Stimulated activated CD8-positive, alpha-beta memory T cell treated with anti-CD3 and anti-CD28 coated beads, Interleukin-15, amount 100 ng/mL, for 24 hours (primary cell): ENCODE measurements at places on chromosomes 6 and 20.

- no peak for DNase-seq
Observed at GRCh38 chr6:79042799-79043126, 35.3 kb downstream of the PHIP start.

- no peak for DNase-seq
Observed at GRCh38 chr20:5357946-5358345, 41.2 kb upstream of the PROKR2 start.

DNA sequence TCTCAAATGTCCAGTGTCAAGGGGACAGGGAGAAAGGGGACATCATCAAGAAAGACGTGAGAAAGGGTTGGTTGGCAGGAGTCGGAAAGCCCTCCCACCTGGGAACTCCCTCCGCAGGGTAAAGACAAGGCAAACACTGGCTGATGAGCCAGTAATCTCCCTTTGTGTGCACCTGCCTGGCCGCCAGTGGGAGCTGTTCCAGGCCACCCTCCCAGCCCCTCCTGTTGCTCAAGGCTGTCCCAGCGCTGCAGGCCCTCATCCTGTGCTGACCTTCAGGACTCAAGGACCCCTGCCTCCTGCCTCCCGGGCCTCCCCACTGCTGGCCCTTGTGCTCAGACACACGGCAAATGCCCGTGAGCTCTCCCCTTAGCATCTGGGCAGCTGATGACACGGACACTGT lies 7.4 kb downstream of the FRMD1 start:
- no peak for DNase-seq

- no peak for DNase-seq
Observed at GRCh38 chr6:170067181-170067641, 223.7 kb downstream of the DLL1 start.

DNA sequence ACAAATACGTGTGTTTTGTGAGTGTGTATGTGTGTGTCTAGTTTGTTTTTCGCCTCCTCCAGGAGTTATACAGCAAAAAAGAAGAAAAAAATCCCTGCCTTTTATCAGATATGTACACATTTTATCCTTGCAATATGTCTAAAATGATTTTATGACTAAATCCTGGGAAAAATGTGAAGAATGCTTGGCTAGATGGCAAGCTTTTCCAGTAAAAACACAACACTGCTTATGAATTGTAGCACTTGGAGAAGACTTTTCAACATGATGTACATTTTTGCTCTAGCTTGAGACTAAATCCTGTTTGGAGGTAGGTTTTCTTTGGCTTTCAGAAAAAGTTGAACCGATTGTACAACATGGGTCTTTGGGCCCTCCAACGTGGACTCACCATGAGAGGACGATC lies 160.2 kb downstream of the GMPR start:
- no peak for DNase-seq

DNA sequence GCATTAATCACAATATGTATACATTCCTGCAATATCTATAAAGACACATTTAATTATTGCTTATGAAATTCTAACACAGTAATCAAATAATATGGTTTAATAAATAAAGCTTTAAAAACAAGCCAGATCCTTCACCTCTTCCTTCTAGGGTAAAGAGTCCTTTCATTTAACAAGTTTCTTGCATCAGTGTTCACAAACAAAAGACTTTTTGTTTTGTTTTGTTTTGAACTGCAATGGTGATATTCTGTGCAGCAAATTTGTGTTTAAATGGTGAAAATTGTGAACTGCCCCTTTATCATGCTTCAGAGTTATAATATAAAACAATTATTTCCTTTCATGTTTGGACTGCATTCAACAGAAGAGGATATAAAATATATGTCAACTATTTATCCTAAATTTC lies 177.3 kb downstream of the EPHA7 start:
- DNase-seq: no peak

GRCh38 chr6:119523556-119523955 lies 174.0 kb upstream of the MAN1A1 start:
- DNase-seq: no peak

- no peak for DNase-seq
Observed at GRCh38 chr20:1801929-1802306, 93.3 kb upstream of the SIRPA start.

- DNase-seq: no peak
Observed at GRCh38 chr6:83893024-83893423, 33.5 kb downstream of the CYB5R4 start.

GRCh38 chr20:35240811-35241293 lies 14.4 kb downstream of the MMP24 start:
- no peak for DNase-seq

DNA sequence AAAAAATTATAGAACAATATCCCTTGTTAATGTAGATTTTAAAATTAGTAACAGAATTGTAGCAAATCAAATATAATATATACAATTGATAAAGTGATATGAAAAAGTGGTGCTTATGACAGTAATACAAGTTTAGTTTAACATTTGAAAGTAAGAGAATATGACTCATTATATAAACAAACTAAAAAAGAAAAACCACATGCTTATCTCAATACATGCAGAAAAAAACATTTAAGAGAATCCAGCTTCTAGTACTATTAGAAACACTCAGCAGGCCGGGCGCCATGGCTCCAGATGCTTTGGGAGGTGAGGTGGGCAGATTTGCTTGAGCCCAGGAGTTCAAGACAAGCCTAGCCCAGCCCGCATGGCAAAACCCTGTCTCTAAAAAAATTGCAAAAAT lies 60.7 kb upstream of the LAMA2 start:
- DNase-seq: no peak

- no peak for DNase-seq
Observed at GRCh38 chr6:107959392-107959791, 1.4 kb upstream of the SEC63 start.

- DNase-seq: no peak
Observed at GRCh38 chr20:63500151-63500901, 1.4 kb upstream of the EEF1A2 start.

DNA sequence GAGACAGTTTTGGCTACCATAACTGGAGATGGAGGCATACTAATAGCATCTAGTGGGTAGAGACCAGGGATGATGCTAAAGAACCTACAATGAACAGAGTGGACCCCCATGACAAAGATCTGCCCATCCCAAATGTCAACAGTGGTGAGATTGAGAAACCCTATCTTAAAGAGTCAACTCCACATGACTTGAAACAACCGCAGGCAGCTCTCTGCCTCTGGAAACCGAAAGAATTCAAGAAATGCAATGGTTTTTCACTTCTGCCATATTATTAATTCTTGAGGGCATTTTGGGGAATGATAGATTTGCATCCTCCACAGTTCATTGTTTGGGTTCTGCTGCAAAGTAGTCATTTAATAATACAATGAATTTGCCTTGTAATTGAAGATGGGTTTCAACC lies 463.4 kb downstream of the MAFB start:
- no peak for DNase-seq

- DNase-seq: no peak
Observed at GRCh38 chr6:136696238-136696637, 96.0 kb downstream of the MAP3K5 start.

GRCh38 chr6:29926413-29927274 lies 15.7 kb upstream of the HLA-A start:
- peak; percentile 65 for DNase-seq

GRCh38 chr6:169803816-169804340 lies 52.5 kb downstream of the ERMARD start:
- DNase-seq: no peak

GRCh38 chr6:36247693-36248092 lies 22.2 kb upstream of the PNPLA1 start:
- DNase-seq: no peak
